Psoas muscle (tissue), 8 donors: ENCODE measurements at places on chromosomes 6 and 20. TPM values are rescaled to one million over a fixed set of nuclear protein-coding genes. Genes with fewer than 3 reads are reported as not detected.

DNA sequence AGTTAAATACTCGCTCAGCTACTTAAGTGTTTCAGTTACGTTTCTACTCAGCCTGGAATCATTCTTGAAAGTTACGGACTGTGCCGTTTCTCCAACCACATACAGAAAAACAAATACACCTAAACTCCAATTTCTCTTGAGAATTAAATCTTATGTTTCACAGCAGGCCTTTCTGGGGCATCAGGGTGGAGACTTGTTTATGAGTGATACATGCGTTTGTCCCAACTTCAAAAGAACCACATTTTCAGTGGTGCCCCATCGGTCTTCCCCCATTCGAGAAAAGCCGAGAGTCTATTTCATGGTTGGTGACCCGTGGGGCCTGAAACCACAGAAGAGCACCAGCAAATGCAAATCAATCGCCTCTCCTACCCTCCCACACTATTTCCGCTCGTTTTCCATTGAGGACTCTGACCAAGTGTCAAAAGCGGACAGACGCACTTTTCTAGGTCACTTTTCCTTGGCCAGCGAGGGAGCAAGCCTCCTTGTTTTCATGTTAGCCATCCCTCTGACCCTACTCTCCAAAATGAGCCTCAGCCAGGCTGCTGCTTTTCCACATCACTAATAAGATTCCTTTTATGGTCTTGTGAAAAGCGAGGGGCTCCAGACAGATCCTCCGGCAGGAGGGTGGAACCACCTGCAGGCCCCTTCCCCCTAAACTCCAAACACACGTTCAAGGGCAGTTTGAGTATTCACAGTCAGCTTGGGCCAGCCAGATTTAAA lies 3.1 kb downstream of the JAG1 start:
- peaks cover 23% of the 10 kb centered on the region for H3K4me1 ChIP-seq
- no peak for DNase-seq
- H3K36me3 ChIP-seq, result peaks cover 18% of the 10 kb centered on the region
- H3K27me3 ChIP-seq, result no peaks in the 10 kb centered on the region

GRCh38 chr6:123570813-123571684 lies 65.7 kb downstream of the TRDN start:
- no peak for DNase-seq
- no peaks in the 10 kb centered on the region for H3K27me3 ChIP-seq
- peak overlapping the region; percentile 12 for H3K4me3 ChIP-seq

- no peak overlapping the region for H3K4me3 ChIP-seq
- H3K36me3 ChIP-seq, result no peaks in the 10 kb centered on the region
- H3K27ac ChIP-seq, result no peak overlapping the region
Observed at GRCh38 chr20:58883241-58883691, 30.8 kb downstream of the GNAS start.

PACSIN1 gene
- total RNA-seq, result not detected

MYO6 gene
- total RNA-seq, result 3.7 TPM

DNA sequence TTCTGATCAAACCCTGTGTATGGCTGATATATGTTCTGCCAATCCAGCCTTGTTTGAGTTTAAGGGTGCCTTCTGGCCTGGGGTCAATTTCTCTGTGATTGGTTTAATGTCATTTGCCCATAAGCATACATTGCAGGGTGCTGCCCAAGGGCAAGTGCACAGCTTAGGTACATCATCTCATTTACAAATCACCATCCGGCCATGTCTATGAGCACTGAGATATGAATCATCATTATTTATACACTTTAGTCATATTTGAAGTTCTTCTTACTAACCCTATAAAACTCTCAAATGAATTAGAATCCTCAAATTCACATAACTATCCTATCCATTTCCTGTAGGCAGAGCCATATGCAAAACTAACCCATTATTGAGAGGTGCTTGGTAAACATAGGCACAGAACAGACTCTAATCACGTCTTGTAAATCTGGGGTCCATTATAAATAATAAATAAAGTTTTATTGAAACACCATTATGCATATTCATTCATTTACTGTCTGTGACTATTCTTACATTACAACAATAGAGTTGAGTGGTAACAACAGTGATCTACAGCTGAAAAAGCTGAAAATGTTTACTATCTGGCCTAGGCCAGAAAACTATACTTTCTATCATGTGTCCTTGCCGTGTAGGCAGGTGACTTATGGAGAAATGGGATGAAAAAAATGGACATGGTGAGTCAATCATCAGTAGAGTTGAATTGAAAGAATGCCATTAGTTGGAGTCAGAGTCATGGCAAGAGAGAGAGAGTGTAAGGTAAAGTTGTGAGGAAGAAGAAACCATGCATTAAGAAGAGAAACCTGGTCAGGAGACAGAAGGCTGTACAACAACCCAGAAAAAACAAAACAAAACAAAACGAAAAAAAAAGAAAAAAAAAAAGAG lies 25.0 kb downstream of the KCNQ5 start:
- H3K4me1 ChIP-seq, result peaks cover 30% of the 10 kb centered on the region
- no peaks in the 10 kb centered on the region for H3K36me3 ChIP-seq
- no peaks in the 10 kb centered on the region for H3K27me3 ChIP-seq
- H3K27ac ChIP-seq, result no peak overlapping the region

DNA sequence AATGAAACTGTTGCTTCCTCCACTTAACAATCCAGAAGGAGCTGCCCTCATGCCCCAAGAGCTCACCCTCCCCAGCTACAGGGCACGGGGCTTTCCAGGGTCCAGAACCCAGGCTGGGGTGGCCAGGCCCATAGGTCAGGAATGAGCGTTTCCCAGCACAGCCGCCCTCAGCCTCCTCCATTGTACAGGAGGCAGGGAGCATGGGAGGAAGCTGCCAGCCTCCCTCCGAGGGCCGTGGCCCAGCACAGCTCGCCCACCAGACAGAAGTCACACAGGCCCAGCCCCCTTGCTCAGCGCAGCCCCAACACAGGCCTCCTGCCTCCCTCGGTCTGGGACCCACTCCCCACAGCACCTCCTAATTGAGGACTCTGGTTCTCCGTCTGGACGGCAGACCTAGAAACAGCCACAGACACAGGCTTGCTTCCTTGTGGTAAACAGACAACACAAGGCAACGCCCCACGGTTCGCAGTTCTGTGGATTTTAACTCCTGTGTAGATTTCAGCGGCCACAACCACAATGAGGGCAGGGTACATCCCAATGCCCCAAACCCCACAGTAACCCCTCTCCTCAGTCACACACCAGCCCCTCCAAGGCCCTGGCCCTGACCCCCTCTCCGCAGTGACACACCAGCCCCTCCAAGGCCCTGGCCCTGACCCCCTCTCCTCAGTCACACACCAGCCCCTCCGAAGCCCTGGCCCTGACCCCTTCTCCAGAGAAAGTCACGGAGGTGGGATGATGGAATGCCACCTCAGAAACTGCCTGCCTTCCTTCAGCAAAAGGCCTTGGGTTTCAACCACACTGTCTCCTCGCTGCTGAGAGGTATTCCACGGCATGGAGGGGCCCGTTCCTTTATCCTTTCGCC lies 173.5 kb downstream of the DLL1 start:
- DNase-seq, result no peak
- H3K4me1 ChIP-seq, result no peaks in the 10 kb centered on the region
- no peaks in the 10 kb centered on the region for H3K27me3 ChIP-seq
- no peak overlapping the region for H3K27ac ChIP-seq
- no peak overlapping the region for H3K4me3 ChIP-seq

KLC4 gene
- 14.9 TPM for total RNA-seq

DNA sequence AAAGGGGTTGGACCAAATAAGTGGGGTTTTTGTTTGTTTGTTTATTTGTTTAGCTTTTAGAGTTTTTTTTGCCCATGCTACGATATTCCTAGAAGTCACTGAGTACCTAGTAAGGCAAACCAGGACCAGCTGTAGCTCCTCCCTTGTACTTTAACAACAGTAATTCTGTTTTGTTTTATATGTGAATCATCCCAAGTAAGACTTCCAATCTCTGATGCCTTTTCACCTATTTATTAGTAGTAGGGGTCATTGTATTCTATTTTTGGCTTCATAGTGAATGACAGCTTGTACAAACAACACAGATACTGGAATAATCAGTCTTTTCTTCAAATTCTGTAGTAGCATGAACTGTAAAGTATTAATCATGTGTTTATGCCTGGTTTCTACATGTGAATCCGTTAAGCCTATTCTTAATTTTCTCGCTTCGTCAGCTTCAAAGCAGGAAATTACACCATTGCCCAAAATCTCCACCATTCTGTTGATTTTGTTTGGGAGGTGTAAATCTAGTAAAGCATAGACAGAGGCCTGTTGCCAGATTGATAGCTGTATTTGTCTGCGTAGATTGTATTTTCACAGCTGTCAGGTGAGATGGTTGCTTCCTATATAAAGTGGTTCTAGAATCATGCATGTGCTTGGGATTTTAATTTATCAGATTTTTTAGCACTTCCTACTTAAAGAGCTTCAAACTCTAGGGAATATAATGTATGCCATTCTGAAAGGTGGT lies 151.5 kb upstream of the FLRT3 start:
- no peaks in the 10 kb centered on the region for H3K27me3 ChIP-seq
- H3K27ac ChIP-seq, result no peak overlapping the region
- no peak for DNase-seq
- H3K4me3 ChIP-seq, result no peak overlapping the region

POM121L2 gene
- total RNA-seq, result not detected

GRCh38 chr6:95578106-95578410 lies 723 bp downstream of the MANEA start:
- peaks cover 18% of the 10 kb centered on the region for H3K4me1 ChIP-seq

GRCh38 chr20:15925376-15925775 lies 647.9 kb downstream of the KIF16B start:
- no peaks in the 10 kb centered on the region for H3K36me3 ChIP-seq
- no peaks in the 10 kb centered on the region for H3K4me1 ChIP-seq
- DNase-seq, result no peak
- H3K4me3 ChIP-seq, result no peak overlapping the region

- no peak for DNase-seq
- no peaks in the 10 kb centered on the region for H3K27me3 ChIP-seq
- no peaks in the 10 kb centered on the region for H3K36me3 ChIP-seq
- no peak overlapping the region for H3K27ac ChIP-seq
- H3K4me3 ChIP-seq, result no peak overlapping the region
- H3K4me1 ChIP-seq, result no peaks in the 10 kb centered on the region
Observed at GRCh38 chr20:46984405-46984804, 89.8 kb downstream of the EYA2 start.

TMEM200A gene
- total RNA-seq, result 0.18 TPM

- no peaks in the 10 kb centered on the region for H3K4me1 ChIP-seq
- DNase-seq, result no peak
- no peak overlapping the region for H3K4me3 ChIP-seq
- no peak overlapping the region for H3K27ac ChIP-seq
- no peaks in the 10 kb centered on the region for H3K36me3 ChIP-seq
Observed at GRCh38 chr6:147806697-147807096, 298.2 kb downstream of the SAMD5 start.

TMEM170B gene
- total RNA-seq, result 20.0 TPM

ID4 gene
- 0.61 TPM for total RNA-seq

DNA sequence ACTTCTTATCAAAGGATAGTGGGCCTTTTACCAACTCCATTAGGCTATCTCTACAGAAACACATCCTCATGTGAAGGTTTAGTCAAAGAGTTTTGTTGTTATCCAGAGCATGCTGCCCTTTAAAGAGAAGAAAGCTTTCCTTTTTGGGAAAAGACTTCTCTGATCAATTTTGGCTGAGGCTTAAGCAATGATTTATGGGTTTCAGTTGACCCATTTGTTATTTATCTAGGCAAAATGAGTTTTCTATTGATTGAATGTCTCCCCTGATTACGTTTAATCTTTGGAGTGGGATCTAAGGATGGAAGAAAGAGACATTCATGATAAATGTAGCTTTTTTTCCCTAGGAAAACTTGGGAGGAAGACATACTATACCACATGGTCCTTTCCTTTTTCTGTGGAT lies 326.6 kb upstream of the JAG1 start:
- H3K36me3 ChIP-seq, result no peaks in the 10 kb centered on the region
- no peak overlapping the region for H3K4me3 ChIP-seq
- no peaks in the 10 kb centered on the region for H3K27me3 ChIP-seq
- no peak for DNase-seq
- no peak overlapping the region for H3K27ac ChIP-seq

C6orf141 gene
- 0.88 TPM for total RNA-seq

NFATC2 gene
- 3.1 TPM for total RNA-seq

LTB gene
- 0.71 TPM for total RNA-seq

DNA sequence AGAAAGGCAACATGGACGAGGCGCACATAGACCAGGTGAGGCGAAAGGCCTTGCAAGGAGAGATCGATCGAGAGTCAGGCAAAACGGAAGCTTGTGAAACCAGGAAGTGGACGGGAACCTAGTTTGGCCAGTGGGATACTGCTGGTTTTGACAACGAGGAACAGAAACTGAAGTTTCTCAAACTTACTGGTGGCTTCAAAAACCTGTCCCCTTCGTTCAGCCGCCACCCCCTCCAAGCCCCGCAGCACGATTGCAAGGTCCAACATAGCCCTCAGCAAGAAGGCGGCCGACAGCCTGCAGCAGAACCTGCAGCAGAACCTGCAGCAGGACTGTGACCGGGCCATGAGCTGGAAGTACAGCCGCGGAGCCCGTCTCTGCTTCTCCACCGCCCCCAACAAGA lies 238.0 kb downstream of the KHDC1L start:
- no peak overlapping the region for H3K4me3 ChIP-seq
- no peaks in the 10 kb centered on the region for H3K27me3 ChIP-seq
- H3K27ac ChIP-seq, result no peak overlapping the region
- no peaks in the 10 kb centered on the region for H3K36me3 ChIP-seq
- no peaks in the 10 kb centered on the region for H3K4me1 ChIP-seq

- H3K27me3 ChIP-seq, result peaks cover 4% of the 10 kb centered on the region
- H3K36me3 ChIP-seq, result no peaks in the 10 kb centered on the region
- H3K4me3 ChIP-seq, result no peak overlapping the region
Observed at GRCh38 chr20:10312111-10312510, 93.5 kb downstream of the SNAP25 start.

GRCh38 chr20:24938498-24938897 lies 10.6 kb upstream of the CST7 start:
- H3K4me3 ChIP-seq, result no peak overlapping the region
- no peaks in the 10 kb centered on the region for H3K4me1 ChIP-seq
- DNase-seq, result no peak
- no peak overlapping the region for H3K27ac ChIP-seq

RRAGD gene
- 105 TPM for total RNA-seq

DNA sequence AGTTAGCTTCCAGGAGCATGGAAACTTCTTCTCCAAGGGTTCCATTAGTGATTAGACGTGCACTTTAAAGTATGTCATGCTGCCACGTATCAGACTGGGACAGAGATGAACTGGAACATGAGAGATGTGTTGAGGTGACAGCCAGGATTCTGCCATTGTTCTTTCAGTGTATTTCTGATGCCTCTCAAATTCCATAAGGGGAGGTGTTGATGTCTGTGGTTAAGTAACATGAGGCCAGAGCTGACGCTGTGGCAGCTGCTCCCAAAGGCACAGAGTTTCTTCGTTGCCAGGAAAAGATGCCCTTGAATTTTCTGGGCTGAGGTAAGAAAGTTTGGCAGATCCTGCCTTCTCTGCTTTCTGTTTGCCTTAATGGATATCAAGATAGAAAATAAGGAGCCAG lies 63.5 kb downstream of the TRMT6 start:
- peaks cover 29% of the 10 kb centered on the region for H3K4me1 ChIP-seq
- peak; percentile 70 for DNase-seq
- peak overlapping the region; percentile 92 for H3K27ac ChIP-seq
- no peaks in the 10 kb centered on the region for H3K36me3 ChIP-seq

GRCh38 chr20:22776369-22776768 lies 192.0 kb upstream of the FOXA2 start:
- H3K4me1 ChIP-seq, result no peaks in the 10 kb centered on the region
- H3K27me3 ChIP-seq, result no peaks in the 10 kb centered on the region
- no peak overlapping the region for H3K27ac ChIP-seq
- no peak for DNase-seq
- no peak overlapping the region for H3K4me3 ChIP-seq
